ENCODE measurements at places on chromosomes 12 and 14. TPM values are rescaled to one million over a fixed set of nuclear protein-coding genes. Genes with fewer than 3 reads are reported as not detected.

- no peaks in the 10 kb centered on the region for H3K27me3 ChIP-seq
- H3K4me1 ChIP-seq, result peaks cover 7% of the 10 kb centered on the region
- no peaks in the 10 kb centered on the region for H3K36me3 ChIP-seq
Measured at GRCh38 chr14:64825509-64825908, 54.2 kb downstream of the SPTB start.

DNA sequence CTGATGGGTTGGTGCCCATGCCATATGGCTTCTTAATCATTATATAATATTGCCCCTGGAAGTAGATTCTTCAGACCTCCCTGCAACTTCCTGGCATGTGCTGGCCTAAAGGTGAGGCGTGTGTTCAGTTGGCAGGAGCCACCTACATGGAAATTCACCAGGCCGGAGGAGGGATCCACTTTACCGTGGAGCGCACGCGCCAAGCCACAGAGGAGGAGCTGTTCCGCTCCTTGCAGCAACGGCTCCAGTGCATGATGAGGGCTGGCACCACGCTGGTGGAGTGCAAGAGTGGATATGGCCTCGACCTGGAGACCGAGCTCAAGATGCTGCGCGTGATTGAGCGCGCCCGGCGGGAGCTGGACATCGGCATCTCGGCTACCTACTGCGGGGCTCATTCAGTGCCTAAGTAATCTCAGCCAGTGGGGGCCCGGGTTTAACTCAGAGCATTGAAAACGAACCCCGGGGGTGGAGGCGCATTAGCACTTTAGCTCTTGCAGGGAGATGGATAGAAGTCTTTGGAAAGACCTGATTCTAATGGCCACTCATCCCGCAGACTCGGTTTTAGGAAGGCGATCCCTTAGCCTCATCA is 13.5 kb downstream of the AMDHD1 start:
- no peak overlapping the region for H3K27ac ChIP-seq
- H3K4me3 ChIP-seq, result no peak overlapping the region
- DNase-seq, result no peak
- no peaks in the 10 kb centered on the region for H3K27me3 ChIP-seq

DNA sequence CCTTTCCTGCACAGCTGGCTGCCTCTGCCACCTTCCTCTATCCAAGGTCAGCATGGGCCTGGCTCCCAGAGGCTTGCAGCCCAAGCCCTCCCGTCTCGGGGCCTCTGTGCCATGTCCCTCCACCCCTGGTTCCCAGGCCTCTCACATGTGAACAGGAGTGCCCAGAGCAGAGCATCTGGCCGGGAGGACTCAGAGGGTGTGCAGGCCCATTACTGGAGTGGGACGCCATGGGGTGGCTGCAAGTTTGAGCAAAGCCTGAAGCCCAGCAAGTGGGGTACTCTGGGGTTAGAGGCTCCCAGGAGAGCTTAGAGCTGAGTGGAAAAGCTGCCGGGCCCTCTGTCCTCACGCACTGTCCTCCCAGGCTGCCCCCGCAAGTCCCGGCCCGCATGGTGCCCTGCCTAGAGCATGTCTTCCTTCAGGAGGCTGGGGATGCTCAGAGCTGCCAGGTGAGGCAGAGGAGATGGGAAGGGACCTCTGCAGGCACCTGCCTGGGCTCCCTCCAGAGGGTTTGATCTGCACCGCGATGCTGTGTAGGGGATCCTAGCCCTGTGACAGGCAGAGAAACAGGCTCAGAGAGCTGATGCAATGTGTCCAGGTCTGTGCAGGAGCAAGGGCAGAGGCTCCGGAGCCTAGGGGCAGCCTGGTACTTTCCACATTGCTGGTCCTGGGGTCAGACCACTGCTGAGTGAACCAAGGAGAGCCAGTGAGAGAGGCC is 39.8 kb downstream of the DIO3 start:
- H3K36me3 ChIP-seq, result no peaks in the 10 kb centered on the region
- peaks cover 7% of the 10 kb centered on the region for H3K27me3 ChIP-seq
- DNase-seq, result no peak

- no peak overlapping the region for H3K4me3 ChIP-seq
- H3K36me3 ChIP-seq, result no peaks in the 10 kb centered on the region
- H3K27me3 ChIP-seq, result no peaks in the 10 kb centered on the region
- no peak overlapping the region for H3K27ac ChIP-seq
- no peak for DNase-seq
Measured at GRCh38 chr12:89372584-89373370, 20.5 kb upstream of the DUSP6 start.

DNA sequence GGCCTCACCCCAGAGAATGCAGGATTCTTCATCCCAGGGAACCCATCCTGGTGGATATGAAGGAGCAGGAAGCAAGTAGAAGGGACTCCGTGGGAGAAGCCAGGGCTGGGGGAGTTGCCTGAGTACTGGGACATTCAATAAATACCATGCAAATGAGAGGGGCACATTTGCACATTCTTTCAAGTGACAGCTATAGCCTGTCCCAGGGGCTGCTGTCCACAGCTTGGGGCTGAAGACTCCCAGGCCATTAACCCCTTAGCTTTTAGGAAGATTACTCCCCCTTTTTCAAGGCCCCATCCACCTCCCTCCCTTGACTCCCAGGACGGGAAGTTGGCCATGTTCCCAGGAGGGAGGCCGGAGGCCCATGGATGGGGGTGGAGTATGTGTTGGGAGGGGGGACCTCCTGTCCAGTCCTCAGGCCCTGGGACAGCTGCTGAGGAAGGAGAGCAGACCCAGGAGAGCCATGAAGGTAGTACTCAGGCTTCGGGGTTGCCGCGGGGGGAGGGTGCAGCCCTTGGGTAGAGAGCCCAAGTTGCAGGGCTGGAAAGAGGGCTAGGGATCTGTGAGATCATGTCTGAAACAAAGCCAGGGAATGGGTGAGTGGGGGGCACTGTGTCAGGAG is 974 bp upstream of the TNS2 start:
- peak; percentile 68 for DNase-seq
- H3K4me1 ChIP-seq, result peaks cover 2% of the 10 kb centered on the region
- H3K36me3 ChIP-seq, result peaks cover 9% of the 10 kb centered on the region
- no peaks in the 10 kb centered on the region for H3K27me3 ChIP-seq
- peak overlapping the region; percentile 95 for H3K27ac ChIP-seq

DIP2B gene
- 38.6 TPM for total RNA-seq

- DNase-seq, result no peak
- no peaks in the 10 kb centered on the region for H3K27me3 ChIP-seq
- no peak overlapping the region for H3K27ac ChIP-seq
- peaks cover 100% of the 10 kb centered on the region for H3K36me3 ChIP-seq
- H3K4me1 ChIP-seq, result no peaks in the 10 kb centered on the region
Measured at GRCh38 chr12:109510196-109510595, 32.8 kb downstream of the UBE3B start.

- H3K4me3 ChIP-seq, result peak overlapping the region; percentile 85
- H3K27ac ChIP-seq, result no peak overlapping the region
- H3K27me3 ChIP-seq, result no peaks in the 10 kb centered on the region
- H3K4me1 ChIP-seq, result peaks cover 49% of the 10 kb centered on the region
- no peak for DNase-seq
- no peaks in the 10 kb centered on the region for H3K36me3 ChIP-seq
Measured at GRCh38 chr14:73025544-73025943, 1.4 kb downstream of the ZFYVE1 start.

DNA sequence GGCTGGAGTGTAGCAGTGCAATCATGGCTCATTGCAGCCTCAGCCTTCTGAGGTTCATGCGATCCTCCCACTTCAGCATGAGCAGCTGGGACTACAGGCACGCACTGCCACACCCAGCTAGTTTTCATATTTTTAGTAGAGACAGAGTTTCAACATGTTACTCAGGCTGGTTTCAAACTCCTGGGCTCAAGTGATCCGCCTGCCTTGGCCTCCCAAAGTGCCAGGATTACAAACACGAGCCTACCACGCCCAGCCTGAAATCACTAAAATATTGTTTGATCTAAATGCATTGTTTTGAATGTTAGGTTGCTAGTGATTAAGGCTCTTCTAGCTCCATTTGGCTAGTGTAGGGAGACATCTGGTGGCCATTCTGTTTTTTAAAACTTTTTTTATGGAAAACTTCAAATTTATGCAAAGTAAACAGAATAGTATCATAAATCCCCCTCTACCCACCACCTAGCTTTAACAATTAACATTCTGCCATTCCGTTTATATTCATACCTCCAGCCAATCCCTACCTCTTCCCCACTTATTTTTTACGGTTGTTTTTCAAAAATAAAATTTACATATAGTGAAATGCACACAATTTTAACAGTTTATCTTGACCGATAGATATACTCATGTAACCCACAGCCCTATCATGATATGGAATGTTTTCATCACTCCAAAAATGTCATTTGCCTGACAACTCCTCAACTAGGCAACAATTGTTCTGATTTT is 37.8 kb downstream of the MYO1H start:
- peaks cover 6% of the 10 kb centered on the region for H3K27me3 ChIP-seq
- H3K36me3 ChIP-seq, result no peaks in the 10 kb centered on the region
- DNase-seq, result peak; percentile 19
- no peak overlapping the region for H3K4me3 ChIP-seq
- H3K27ac ChIP-seq, result no peak overlapping the region
- no peaks in the 10 kb centered on the region for H3K4me1 ChIP-seq

DNA sequence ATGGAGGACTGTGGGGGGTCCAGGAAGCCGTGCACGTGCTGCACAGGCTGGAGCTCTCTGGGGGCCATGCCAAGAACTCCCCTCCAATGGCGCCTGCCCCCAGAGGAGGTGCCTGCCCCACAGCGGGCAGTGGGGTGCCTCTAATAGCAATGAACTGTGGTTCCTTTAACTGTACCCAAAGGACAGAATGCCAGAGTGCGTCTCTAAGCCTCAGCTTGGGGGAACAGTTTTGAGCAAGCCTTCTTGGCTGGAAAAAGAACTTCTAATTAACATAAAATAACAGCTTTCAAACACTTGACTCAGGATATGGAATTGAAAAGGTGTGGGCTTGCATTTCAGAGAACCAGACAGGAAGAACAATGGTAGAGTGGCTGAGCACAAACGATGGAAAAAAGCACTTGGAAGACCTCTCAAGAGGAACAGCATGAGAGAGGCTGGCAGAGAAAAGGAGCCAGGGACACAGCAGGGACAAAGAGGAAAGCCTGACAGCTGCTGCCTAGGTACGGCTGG is 195.6 kb downstream of the TTC7B start:
- no peaks in the 10 kb centered on the region for H3K4me1 ChIP-seq
- no peak overlapping the region for H3K27ac ChIP-seq
- no peaks in the 10 kb centered on the region for H3K27me3 ChIP-seq
- DNase-seq, result no peak

CISTR gene
- total RNA-seq, result not detected

- no peak overlapping the region for H3K27ac ChIP-seq
- no peaks in the 10 kb centered on the region for H3K4me1 ChIP-seq
- no peak for DNase-seq
- H3K36me3 ChIP-seq, result no peaks in the 10 kb centered on the region
- H3K27me3 ChIP-seq, result no peaks in the 10 kb centered on the region
- H3K4me3 ChIP-seq, result no peak overlapping the region
Measured at GRCh38 chr12:87020071-87020470, 763.9 kb upstream of the MGAT4C start.

GRCh38 chr12:58765076-58765475 is 155.2 kb downstream of the LRIG3 start:
- no peaks in the 10 kb centered on the region for H3K36me3 ChIP-seq
- H3K27me3 ChIP-seq, result no peaks in the 10 kb centered on the region
- no peak for DNase-seq
- H3K27ac ChIP-seq, result no peak overlapping the region

Measured in tibial nerve (tissue), 4 donors.